ENCODE measurements at places on chromosomes 6 and 20. TPM values are rescaled to one million over a fixed set of nuclear protein-coding genes. Genes with fewer than 3 reads are reported as not detected.

GRCh38 chr20:41072190-41072863 is 43.7 kb downstream of the TOP1 start:
- no peak for DNase-seq

DNA sequence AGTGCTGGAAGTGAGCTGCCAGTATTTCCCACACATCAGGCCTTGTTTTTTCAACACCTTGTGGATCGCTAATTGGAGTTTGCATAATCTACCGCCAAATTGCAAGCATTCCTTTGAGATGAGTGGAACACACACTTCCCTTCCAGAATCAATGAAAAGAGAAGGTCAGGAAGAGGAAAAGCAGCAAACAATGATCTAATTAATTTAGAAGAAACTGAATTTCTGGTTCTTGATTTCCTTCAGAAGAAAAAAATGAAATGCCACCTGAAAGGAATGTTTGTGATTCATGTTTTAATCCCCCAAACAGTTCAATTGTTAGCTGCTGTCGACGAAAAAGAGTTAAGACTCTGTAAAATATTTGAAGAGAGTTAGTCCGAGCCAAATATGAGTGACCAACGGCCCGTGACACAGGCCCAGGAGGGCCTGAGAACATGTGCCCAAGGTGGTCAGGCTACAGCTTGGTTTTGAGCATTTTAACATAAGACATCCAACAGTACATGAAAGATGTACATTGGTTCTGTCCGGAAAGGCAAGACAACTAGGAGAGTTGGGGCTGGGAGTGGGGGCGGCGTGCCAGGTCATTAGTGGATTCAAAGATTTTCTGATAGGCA is 182.3 kb downstream of the MTFR2 start:
- no peak for DNase-seq

- DNase-seq = no peak
Measured at GRCh38 chr6:100173211-100173610, 179.2 kb upstream of the MCHR2 start.

DNA sequence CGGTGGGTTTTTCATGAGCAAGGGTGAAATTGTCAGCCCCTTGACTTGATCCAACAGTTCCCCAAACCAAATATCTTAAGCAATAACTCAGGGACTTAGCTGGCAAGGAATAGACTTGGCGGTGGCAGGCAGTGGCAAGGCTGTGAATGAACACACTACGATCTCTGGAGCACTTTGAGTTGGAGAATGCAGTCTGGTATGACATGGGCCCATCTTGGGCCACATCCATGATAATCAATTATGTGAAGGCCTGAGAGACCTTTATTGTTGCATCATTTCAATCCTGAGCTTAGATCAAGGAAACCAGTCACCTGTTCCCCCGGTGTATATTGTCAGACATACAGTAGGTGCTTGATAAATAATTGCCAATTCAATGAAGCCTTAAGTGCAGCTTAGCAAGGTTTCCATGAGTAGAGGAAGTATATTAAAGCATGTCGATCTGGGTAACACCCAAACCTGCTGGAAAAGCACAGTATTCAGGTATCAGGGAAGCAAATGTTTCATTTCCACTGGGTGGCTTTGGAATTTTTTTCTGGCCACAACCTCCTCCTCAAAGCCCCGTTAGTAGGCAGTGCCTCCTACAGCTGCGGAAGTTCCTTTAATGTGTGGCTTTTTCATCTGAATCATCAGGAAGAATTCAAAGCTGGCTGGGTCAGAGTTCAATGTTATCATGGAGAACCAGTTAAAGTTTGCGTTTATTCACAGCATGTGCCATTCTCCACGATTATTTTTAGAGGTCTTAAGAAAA is 10.2 kb downstream of the CASS4 start:
- no peak for DNase-seq

GRCh38 chr6:146884728-146885127 is 286.0 kb downstream of the ADGB start:
- no peak for DNase-seq

- DNase-seq = peak; percentile 96
Measured at GRCh38 chr6:41786451-41787218, 859 bp upstream of the TOMM6 start.

DNA sequence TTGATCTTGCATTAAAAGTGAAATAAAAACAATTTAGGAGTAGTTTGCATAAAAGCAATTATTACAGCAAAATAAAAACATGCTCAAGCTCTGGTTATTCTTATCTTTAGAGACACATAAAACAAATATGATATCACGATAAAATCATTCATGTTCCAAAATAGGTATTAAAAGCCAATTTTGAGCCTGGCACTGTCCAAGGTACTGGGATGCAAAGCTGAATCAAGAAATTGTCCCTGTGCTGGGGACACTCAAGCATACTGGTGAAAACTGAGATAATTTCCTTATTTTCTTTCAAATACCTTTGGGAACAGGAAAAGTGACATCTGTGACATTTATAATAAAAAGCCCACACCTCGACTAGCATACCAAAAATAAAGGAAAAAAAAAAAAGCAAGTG is 931 bp upstream of the MTCL3 start:
- no peak for DNase-seq

DNA sequence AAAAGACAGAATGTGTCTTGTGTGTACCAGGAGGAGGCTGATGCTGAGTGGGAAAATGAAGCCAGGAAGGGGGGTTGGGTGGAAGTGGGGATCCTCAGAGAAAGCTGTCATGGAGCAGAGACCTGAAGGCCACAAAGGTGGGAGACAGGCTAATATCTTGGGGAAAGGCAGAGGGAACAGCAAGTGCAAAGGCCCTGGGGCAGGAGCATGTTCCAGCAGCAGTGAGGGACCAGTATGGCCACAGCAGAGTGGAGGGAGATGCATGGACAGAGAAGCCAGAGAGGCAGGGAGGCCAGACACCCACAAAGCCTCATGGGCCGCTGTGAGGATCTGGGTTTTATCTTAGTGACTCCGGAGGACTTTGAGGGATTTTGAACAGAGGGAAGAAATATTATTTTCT is 254.2 kb upstream of the SULF2 start:
- no peak for DNase-seq

- no peak for DNase-seq
Measured at GRCh38 chr6:44650947-44651346, 263.4 kb downstream of the CDC5L start.

GRCh38 chr6:113184291-113184690 is 672.9 kb upstream of the MARCKS start:
- DNase-seq = no peak

DNA sequence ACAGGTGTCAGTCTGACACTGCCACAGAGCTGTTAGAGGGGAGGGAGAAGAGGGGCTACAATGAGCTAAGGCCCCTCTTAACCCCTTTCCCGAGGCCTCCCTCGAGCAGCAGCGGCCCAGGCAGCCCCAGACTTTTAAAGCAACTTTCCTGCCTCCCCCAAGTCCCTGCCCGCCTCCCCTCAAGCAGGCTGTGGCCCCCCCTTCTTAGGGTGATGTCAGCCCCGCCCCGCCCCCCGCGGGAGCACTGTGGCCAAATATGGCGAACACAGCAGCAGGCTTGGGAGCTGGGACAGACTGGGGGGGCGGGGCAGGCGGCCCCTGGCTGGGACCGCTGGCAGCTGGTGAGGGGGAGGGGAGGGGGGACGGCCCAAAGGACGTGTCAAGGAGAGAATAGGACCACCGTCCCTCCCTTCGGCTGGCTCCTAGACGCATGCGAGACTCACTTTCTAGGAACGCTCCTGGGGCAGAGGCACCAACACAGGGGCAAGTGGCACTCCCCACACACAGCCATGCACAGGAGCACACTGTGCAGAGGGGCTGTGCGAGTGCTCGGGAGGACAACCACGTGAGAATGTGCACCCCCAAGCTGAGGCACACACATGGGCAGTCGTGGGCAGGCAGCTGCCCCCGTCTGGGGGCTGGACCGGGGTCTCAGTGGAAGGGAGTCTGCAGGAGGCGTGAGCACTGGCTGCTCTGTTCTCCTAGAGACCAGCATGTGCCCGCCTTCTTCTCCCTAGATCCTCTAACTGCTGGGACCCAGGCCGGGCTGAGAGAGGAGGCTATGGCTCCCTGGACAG is 6.7 kb downstream of the TEAD3 start:
- DNase-seq = no peak

- no peak for DNase-seq
Measured at GRCh38 chr6:108837236-108837971, 10.8 kb upstream of the ARMC2 start.

GRCh38 chr6:19715167-19715551 is 122.0 kb upstream of the ID4 start:
- no peak for DNase-seq

DNA sequence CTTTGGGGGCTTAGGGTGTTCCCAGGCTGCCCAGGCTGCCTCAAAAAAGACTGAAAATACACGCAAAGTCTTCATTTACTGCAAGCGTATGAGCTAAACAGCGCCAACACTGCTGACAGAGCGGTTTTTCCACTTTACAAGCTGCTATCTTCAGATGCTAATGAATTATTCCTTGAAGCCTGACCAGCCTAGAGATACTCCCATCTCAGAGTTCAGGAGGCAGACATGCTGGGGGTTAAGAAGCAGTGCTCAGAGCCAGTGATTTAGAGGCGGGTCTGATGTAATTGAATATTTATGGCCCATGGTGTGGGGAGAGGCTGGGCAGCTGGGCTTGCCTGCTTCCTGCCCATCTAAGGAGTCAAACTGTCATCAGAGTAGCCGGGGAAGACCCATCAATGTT is 241.4 kb downstream of the SLC24A3 start:
- no peak for DNase-seq

DNA sequence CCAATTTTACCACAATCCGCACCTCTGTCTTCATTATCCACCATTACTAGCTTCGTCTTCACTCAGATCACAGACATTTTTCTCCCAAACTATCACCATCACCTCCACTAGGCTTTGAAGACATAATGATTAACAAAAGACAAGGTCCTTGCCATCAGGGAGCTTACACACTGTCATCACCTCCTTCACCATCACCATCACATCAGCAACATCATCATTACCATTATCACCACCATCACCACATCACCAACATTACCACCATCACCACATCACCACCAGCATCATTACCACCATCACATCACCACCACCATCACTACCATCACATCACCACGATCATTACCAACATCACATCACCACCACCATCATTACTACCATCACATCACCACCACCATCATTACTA is 4.4 kb upstream of the SLC22A7 start:
- DNase-seq = no peak

DNA sequence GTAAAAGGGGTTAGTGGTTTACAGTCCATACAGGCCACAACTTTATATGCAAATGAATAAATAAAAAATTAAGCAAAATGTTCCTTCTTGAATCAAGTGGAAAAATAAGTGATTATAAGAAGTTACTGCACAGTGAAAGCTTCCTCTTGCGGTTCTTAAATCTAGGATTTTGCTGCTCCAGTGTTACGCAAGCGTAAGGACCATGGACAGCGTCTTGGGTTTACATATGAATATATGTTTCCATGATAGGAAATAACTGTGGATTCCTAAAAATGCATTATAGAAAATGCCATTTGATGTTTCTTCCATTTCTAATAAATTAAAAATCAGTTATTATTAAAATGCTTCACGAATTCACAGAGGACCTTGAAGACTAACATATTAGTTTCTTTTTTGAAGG is 176.6 kb upstream of the POU3F2 start:
- DNase-seq = no peak

GRCh38 chr6:31058128-31058894 is 48.0 kb downstream of the MUC22 start:
- DNase-seq = no peak

DNA sequence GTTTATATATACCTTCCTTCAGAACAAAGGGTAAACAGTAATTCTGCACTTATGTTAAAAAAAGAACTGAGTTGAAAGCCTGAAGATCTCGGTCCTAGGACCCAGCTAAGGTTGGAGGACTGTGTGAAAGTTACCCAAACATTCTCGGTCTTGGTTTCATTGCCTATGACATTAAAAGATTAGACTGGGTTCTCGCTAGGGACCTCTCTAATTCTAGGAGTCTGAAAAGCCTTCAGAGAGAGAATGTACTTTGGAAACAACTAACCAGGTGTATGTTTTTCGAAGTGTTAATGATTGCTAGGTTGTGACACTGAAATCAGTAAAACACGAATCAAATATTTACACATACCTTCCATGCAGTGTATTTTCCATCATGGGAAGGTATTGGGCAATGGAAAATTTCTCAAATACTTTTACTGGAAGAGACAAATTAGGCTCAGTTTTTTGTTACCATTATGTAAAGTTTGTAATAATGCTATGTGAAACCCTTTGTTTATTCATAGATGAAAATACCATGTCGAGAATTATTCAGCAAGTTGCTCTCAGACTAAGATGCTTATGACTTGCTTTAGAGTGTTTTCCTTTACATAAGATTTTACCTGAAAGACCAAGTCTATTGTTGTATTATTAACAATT is 113.7 kb upstream of the LOC128125822 start:
- DNase-seq = no peak

DNA sequence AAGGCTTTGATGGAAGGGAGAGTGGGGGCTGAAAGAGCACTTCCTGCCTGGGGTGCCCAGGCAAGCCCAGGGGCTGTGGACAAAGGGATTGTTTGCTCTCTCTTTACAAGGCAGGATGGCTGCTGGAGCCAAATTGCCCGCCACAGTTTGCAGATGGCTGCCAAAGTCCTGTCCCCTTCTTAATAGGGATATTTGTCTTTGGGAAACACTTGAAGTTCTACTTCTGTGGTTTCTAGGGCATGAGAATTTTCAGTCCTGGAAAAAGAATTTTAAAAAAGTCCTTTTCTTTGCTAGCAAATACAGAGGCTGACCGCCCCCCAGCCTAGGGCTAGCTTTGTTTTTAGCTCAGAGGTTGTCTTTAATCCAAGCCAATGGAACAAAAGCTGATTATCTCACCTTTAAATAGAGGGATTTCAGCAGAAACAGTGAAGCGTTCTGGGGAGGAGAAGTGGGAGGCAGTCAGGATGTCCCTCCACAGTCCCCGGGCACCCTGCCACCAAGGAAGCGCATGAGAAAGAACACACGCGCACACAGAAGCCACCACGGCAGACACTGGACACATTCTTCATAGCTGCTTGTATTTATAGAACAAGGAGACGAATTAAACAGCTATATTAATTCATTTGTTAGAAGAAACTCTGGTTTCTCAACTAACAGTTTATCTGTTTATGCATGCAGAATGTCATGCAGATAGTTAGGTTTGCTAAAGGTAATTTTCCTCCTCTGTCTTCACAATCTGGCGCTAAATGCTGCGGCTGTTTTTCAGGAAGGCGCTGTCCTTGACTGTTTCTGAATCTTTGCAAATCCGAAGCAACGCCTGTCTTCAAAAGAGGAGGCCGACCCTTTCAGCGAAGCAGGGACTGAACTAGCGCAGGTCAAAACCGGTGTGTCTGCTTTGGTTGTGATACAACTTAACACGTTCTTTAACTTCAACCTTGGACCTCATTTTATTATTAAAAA is 736.9 kb downstream of the QKI start:
- no peak for DNase-seq

The RBPJL gene
- not detected for total RNA-seq

The POPDC3 gene
- total RNA-seq = 2.1 TPM

The ANKEF1 gene
- 0.65 TPM for total RNA-seq

The MCCD1 gene
- total RNA-seq = not detected

The CLPSL2 gene
- not detected for total RNA-seq

The SIGLEC1 gene
- total RNA-seq = 0.21 TPM

The KDM1B gene
- total RNA-seq = 13.3 TPM

The GABRR1 gene
- not detected for total RNA-seq

The RNF217 gene
- total RNA-seq = 55.2 TPM

Measured in osteocyte (in vitro differentiated cells).